ENCODE measurements at places on chromosomes 2 and 18. TPM values are rescaled to one million over a fixed set of nuclear protein-coding genes. Genes with fewer than 3 reads are reported as not detected.

- DNase-seq, result no peak
Observed at GRCh38 chr18:70649683-70650082, 360.8 kb downstream of the SOCS6 start.

- DNase-seq, result no peak
Observed at GRCh38 chr18:48297139-48297538, 112.0 kb downstream of the ZBTB7C start.

DNA sequence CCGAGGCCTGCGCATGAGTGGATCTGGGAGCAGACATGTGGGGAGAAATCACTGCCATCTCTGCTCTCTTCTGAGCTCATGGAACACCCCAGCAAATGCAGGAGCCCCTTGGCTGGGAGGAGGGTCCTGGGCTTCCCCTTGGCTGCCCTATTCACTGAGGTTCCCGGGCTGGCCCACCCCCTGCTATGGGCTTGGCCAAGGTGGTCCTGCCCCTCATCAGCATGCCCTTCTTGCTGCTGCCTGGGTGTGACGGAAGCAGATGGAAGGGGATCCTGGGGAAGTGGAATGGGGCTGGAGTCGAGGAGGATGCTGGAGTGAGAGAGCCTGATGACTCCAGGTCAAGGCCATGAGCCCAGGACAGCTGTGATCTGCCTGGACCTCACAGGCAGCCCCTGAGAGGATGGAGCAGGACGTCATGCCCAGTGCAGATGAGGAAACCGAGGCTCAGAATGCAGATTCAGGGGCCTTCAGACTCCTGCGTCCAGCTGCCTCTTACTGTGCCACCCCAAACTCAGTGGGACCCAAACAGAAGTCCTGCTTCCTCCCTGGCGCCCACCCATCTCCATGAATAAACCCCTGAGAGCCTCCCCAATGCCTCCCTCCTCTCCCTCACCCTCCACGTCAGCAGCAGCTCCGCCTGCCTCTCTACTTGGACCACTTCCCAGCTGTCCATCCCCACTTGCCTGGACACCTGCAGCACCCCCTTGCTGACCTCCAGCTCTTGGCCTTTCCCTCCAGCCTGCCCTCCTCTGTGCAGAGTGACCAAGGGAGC is 4.0 kb downstream of the SNED1 start:
- no peak for DNase-seq

DNA sequence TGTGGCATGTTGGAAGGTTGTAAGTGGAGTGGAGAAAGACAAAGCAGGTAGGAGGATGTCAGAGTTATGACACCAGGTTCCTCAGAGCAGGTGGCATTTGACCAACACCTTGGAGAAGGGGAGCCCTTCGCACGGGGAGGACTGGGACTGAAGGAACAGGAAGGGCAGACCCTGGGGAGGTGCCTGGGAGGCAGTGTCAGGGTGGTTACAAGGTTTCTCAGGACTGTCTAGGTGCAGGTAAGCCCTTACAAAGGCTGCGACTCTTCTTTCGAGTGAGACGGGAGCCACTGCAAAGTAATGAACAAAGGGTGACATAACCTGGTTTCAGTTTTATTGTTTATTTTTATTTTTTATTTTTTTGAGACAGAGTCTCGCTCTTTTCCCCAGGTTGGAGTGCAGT is 84.6 kb downstream of the EIF2AK3 start:
- DNase-seq, result no peak

GRCh38 chr2:237026981-237027711 is 58.5 kb upstream of the COPS8 start:
- peak; percentile 51 for DNase-seq

GRCh38 chr2:183519371-183520056 is 395.3 kb downstream of the NUP35 start:
- DNase-seq, result no peak

- DNase-seq, result no peak
Observed at GRCh38 chr2:171726847-171727450, 39.7 kb downstream of the DYNC1I2 start.

Gene TDRD15
- not detected for polyA plus RNA-seq

- DNase-seq, result no peak
Observed at GRCh38 chr2:24385366-24385765, 25.0 kb upstream of the ITSN2 start.

Gene ATP6V1C2
- 2.5 TPM for polyA plus RNA-seq

Gene ST6GAL2
- 1.8 TPM for polyA plus RNA-seq

DNA sequence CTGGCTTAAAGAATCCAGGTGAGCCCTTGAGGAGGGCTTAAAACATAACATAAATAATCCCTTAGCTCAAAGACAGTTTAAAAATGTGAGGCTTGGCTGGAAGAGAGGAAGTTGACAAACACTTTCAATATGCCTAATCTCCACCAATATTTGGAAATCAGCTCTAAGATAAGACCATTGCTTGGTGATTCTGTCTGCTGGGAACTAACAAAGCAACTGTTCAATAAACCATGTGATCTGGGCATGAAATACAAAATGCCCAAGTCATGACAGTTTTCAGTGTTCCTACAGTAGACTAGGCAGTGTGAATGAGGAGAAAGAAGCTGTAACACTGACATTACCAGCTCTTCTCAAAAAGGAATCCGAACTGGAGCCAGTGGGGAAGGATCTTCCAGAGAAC is 10.7 kb downstream of the MFF start:
- no peak for DNase-seq

Gene BMP10
- polyA plus RNA-seq, result not detected

DNA sequence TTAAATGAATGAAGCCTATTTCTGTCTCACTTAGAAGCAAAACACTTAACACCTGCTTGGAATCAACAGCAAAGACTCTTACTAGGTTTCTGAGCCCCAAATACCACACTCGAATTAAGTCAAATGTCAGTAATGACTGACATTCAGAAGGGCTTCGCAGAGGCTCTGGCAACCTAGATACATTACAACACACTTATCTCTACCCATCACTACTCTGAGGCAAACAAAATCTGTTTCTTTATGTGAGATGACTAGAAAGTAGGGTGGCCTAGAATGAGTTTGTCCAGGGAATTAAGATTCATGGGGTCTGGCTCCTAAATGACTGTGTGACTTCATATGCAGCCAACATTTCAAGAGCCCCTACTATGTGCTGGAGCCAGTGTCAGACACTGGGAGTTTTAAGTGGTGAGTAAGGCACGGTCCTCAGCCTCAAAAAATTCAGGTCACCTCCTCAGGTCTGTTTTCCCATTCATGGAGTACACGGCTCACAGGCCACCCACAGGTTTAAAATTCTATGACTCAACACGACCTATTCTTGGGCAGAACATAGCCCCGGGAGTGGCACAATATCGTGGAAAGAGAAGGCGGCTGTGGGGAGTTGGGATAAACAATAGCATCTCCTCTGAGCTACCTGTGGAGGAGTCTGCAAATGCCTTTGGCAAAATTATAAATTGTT is 150.3 kb upstream of the ZFP36L2 start:
- no peak for DNase-seq

GRCh38 chr18:48152549-48152948 is 222.1 kb upstream of the SMAD2 start:
- no peak for DNase-seq

DNA sequence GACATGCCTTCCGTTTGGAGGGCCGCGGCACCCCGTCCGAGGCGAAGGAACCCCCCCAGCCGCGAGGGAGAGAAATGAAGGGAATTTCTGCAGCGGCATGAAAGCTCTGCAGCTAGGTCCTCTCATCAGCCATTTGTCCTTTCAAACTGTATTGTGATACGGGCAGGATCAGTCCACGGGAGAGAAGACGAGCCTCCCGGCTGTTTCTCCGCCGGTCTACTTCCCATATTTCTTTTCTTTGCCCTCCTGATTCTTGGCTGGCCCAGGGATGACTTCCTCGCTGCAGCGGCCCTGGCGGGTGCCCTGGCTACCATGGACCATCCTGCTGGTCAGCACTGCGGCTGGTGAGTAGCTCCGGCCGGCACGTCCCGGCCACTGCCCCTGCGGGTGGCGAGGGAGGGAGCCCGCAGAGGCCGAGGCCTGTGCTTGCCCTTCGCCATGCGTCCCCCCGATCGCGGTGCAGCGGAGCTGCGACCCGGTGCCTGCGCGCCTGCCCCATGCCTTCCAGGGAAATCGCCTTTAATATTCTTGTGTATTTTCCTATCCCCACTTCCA is 1.2 kb downstream of the BMPR2 start:
- peak; percentile 40 for DNase-seq

GRCh38 chr18:3530807-3531206 is 80.8 kb downstream of the TGIF1 start:
- no peak for DNase-seq

DNA sequence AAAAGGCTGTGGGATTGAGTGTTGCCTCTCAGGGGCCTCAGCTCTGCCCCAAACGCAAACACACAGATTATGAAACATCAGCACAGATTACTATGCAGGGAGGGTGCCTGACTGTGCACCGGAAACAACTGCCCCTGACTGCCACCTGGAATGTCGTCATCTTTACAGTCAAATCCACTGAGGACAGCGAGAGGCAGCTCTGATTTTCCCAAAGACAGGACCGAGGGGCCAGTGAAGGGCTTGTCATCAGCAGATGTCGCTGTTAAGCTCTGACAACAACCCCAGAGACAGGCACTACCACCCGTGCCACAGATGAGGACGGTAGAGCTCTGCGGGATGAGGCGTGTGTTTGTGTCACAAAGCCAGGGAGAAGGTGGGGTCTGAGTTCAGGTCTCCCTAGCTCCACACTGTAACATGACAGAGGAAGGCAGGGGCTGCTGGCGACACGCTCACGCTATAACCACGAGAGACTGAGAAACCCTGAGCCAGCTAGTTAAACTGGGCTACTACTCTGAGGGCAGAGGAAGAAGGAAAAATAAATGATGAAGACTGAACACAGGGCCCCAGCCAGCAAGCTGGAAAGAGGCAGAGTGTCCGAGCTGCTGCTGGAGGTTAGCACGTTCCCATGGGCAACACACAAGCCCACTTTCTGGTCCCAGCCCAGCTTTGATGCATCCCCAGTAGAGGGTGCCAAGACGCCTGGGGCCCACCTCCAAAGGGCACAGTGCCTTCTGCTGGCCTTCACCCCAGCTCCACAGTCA is 47.0 kb downstream of the PARD6G start:
- DNase-seq, result peak; percentile 29

GRCh38 chr2:11680901-11681721 is 11.1 kb upstream of the NTSR2 start:
- DNase-seq, result no peak

DNA sequence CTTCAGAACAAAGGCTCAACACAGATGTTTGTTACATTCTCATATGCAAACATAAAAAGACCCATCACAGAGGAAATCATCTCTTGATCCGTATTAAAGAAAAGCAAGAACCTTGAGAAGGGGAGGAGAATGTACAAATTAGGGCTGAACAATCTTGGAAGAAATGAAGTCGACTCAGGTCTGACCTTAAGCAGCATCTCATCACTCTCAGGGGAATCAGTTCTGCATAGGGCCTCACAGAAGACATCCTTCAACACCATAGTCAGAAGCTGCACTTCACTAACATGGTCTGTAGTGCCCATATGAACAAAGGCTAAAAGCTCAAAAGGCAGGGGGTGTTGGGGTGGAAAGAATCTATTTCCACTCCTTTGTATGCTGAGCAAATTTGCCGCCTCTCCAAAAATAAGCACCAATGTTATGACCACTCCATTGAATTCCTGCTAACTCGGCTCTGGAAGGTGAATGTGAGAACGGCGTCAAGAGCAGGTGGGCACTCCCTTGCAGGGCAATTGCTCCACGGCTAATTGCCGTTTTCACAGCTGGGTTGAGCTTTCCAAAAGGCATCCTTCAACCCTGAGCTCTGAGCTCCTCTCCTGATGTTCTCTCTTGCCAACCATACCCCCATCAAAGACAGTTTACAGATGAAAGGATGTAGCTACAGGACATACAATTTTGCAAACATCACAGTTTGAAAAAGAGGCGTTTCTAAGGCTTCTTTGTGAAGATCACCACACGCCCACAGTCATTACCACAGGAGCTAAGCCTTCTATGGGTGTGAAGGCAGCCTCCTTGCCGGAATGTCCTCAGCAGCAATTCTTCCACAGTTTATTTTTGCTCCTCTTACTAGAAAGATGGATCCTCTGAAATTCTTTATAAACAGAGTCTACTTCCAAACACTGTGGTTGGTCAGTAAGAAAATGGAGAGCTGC is 10.0 kb downstream of the KLF7 start:
- DNase-seq, result no peak

DNA sequence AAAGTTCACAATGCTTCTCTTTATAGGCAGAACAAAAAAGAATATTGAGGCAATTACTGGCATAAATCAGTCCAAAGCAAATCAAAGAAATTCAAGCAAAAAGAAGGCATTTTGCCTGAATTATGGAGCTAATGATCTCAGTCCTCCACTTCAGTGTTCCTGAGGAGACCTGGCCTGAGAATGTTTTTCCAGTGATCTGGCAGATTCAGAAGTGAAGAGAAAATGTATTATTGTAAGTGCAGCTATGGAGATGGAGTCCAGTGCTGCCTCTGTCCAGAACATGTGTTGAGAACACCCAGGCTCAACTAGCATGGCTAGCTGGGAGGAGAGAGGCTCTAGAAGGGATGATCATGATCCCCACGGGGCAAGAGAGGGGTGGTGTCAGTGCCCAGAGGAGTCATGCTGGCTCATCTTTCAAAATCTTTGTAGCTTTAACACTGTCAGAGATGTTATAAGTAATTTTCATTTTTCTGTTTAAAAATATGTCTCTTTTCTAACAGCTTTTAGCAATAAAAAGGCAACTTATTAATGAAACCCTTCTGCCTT is 367.0 kb upstream of the RAB12 start:
- no peak for DNase-seq

Gene XDH
- 0.25 TPM for polyA plus RNA-seq

- peak; percentile 49 for DNase-seq
Observed at GRCh38 chr2:235533198-235533597, 39.4 kb downstream of the AGAP1 start.

GRCh38 chr18:22816266-22817176 is 116.6 kb upstream of the RBBP8 start:
- DNase-seq, result no peak

GRCh38 chr2:164014068-164014731 is 278.4 kb upstream of the FIGN start:
- no peak for DNase-seq

- no peak for DNase-seq
Observed at GRCh38 chr2:69335311-69335710, 51.7 kb downstream of the GFPT1 start.

DNA sequence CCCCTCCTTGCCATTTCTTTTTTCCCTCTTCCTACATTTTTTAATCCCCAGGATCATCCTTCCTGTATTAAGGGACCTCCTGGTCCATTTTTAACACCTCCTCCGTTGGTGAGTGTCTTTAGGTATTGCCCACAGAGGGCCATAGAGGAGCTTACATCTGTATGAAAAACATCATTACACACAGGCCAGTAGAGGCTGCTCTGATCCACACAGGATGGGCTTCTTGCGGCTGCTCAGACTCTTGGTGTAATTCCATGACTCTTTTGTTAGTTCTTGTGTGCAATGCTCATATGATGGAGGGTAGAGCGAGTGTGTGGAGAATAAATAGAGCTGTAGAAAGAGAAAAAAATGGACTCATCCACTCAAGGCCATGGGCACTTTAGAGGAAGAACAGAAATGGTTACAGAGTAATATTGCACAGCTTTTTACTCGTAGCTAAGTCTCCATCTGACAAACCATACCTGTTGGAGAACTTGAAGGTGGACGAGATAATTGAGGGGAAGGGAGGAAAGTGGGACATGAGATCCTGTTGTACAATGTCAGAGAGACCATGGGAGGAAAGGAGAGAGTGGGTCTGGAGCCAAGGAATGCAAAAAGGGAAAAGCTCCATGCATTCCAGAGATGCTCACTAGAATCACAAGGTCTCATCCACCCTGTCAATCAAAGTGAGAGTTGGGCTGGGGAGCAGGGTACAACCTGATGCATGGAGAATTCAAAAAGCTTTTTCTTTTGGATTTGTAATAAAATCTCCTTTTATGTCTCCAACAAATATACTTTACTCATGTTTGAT is 129.7 kb upstream of the TNP1 start:
- no peak for DNase-seq

Gene WNT10A
- polyA plus RNA-seq, result 0.36 TPM

Measured in right lung (tissue), 10 donors.